Left cardiac atrium (tissue), 4 donors: ENCODE measurements at places on chromosomes 5 and 9. TPM values are rescaled to one million over a fixed set of nuclear protein-coding genes. Genes with fewer than 3 reads are reported as not detected.

- no peak for DNase-seq
These were observed 5.7 kb downstream of the BRD3OS start for GRCh38 chr9:134030821-134031470.

GRCh38 chr5:5219541-5219940 lies 79.4 kb downstream of the ADAMTS16 start:
- no peak for DNase-seq

DNA sequence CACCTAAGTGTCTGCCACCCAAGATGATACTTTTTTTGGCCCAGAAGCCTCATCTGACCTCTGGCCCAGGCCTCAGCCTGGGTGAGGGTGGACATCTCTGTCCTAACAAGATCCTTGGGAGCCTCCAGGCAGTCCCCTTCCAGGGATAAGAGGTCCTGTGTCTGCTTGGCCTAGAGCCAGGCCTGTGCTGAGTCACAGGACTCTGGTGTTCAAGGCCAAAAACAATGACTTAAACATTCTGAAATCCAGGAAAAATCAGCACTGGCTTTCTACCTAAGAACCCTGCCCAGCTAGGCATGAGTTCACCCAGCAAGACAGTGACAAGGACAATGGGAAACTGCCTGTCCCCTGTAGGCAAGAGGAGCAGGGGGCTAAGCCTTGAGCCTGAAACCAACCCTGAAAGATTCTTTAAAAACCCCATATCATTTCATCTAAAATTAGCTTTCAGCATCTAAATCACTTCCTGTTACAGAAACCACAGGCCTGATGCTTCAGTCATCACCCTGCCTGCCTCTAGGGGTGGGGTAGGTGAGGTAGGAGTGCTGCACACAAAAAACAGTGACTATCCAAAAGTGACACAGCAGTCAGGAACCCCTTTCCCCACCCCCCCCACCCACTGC lies 29.9 kb downstream of the CSF2 start:
- DNase-seq, result peak; percentile 90

GRCh38 chr5:6188976-6189375 lies 189.4 kb downstream of the MED10 start:
- no peak for DNase-seq

DNA sequence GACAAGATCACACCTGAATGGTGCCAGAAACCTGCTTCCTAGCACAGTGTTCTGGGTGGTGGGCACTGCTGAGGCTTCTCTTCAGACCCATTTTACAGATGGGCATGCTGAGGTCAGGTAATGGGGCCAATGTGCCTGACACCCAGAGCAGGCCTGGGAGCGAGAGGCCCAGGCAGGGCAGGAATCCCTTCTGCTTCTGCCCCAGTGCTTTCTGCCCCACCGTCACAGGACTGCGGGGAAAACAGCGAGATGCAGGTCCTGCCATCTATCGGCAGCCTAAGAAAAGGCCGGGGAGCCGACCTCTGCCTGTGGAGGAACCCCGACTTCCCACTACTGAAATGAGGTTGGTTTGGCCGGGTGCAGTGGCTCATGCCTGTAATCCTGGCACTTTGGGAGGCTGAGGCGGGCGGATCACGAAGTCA lies 22.8 kb upstream of the RNU6ATAC start:
- DNase-seq, result peak; percentile 12

GRCh38 chr5:36880761-36881160 lies 4.2 kb downstream of the NIPBL start:
- DNase-seq, result no peak

GRCh38 chr5:124512952-124513632 lies 233.3 kb downstream of the ZNF608 start:
- no peak for DNase-seq

DNA sequence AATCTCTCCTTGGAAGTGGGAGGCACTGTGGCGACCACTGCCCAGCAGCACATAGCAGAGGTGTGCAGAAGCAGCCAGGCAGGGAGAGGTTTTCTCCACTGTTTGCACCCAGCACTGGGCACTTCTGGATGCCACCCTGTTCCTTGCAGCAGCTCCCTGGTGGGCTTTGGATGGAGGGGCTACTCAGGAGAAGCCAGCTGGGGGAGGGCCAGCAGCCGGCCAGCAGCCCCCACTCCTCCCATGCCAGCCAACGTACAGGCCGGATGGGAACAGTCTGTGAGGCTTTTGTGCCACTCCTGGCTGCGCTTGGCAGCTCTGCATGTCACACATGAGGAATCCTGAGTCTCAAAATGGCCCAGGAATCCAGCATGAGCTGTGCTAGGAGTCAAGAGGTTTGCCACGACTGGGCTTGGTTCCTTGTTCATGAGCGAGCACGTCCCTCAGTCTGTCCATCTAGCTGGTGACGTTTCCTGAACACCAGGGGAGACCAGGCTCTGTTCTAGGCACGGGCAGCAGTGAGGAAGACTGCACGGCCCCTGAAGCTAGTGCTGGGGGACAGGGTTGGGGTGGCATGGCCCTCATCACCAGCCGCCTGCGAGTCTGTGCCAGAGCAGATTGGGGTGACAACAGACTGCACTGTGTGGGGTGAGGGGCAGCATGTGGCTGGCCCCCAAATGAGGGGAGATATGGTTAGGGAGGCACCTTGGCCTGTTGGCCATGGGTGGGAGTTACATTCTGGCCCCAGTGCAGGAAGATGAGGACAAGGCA lies 10.1 kb downstream of the PHF2 start:
- peak; percentile 26 for DNase-seq

DNA sequence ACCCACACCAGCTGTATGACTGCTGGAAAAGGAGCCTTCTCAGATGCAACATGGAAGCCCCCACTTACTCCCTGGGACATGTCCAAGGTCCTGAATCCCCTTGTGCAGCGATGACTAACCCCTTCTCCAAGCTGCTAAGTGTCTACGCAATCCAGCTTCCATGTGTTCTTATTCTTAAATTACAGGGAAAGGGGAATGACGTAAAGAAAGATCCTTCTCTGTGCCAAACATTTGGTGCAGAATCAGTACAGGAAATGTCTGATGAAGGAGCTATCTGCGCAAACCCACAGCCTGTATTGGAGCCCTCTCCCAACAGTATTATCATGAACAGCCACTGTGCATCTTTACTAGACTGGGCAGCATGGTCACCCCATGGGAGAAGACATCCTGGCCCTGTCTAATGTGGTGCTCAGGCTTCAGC lies 183.2 kb downstream of the FRMD3 start:
- DNase-seq, result peak; percentile 37

DNA sequence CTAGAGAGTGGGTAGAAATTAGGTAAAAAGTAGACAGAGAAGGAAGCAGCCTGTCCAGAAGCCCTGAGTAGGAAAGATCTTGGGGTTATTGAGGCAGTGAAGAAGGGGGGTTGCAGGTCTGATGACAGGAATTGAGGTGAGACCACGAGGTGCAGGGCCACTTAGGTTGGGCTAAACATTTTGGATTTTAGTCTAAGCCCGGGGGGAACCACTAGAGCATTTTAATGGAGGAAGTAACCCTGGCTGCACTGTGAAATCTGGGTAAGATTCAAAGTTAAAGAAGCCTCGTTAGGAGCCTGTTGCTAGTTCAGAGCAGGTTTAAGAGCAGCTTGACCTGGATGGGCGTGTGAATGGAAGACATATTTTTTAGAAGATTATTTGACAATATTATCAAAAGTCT lies 38.3 kb downstream of the MAP3K1 start:
- no peak for DNase-seq

DNA sequence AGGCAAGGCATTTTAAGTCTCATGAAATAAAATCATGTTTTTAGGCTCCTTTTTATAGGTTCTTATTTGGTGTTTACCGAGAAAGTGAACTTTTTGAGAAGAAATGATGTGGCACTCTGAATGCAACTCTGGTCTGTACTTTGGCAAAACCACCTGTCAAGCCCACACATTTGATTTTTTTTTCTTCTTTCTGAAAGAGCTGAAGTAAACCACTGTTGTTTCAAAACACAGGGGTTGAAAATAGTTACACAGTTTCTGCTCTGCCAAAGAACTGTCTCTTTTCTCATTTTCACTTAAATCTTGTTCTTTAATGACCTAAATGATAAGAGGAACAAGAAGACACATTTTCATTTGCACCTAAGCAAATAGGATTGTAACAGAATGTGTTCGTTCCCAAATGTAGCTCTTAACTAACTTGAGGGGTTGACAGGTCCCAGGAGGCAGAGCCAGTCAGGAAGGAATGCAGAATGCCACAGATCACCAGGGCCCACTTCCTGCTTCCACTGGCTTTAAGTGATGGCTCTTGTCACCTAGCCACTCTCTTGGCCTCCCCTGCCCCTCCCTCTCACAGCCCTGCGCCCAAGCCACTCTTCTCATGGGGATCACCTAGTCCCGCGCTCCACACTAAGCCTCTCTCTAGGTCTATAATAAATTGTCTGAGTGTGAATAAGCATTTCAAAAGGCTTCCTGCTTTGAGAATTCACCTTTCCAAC lies 47.3 kb downstream of the MED27 start:
- no peak for DNase-seq

GRCh38 chr9:20610591-20610990 lies 11.7 kb downstream of the MLLT3 start:
- no peak for DNase-seq

DNA sequence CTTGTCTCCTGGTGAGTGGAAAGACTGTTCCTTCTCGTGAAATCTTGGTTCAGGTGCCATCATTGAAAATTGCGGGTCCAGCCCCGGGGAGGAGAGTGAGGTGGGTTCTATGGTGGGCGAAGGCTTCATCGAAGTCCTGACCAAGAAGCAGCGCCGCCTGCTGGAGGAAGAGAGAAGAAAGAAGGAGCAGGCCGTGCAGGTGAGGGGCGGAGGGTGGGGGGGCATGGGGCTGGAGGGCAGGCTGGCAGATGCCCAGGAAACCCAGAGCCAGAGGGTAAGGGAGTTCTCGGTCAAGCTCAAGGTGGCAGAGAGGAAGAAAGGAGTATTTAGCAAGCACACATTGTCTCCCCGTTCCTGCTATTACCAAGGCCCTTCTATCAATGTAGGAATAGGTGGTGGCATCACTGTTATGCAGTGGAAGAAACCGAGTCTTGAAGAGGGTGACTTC lies 24.3 kb upstream of the POMT1 start:
- peak; percentile 55 for DNase-seq

DNA sequence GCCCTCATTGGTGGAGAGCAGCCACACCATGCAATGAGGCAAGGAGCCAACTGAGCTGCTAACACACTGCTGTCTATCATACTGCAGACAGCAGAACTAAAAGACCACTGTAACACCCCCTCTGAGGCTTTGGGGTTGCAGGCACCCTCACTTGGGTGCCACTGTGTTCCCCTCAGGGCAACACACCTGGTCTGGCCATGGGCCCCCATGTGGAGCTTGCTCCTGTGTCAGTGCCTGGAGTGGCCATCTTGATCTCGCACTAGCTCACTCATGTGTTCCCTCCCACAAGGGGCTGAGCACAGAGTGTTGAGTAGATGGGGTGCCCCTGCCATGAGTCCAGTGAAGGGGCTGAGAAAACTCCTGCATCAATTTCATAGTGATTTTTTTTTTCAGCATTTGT lies 532.4 kb upstream of the FTMT start:
- DNase-seq, result no peak

GRCh38 chr9:31275419-31275818 lies 1109.0 kb upstream of the ACO1 start:
- no peak for DNase-seq

DNA sequence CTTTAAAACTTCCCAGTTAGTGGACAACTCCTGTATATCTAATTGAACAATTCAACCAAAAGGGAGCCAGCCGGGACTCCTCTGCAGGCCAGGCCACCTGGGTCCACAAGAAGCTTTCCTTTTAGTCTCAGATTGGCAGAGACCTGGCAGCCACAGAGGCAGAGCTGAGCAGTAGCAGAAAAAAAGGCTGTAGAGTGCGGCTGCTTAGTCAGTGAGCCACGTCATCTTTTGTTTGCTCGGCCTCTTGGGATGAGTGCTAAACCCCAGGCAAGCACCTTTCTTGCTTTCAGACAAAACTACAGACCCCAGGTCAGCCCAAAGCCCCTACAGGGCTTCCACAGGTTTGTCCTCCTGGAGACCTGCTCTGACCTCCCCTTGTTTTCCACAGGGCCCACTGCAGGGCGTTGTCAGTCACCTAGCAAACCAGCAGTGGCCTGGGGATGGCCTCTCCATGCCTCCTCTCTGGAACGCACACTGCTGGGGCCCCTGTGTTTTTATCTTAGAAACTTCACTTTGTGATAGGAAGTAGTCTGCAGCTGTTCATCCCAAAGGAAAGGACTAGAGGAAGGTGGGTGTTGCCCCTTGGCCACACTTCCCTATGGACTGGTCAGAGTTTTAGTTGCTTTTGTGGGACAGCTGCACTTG lies 49.9 kb downstream of the SHB start:
- DNase-seq, result peak; percentile 38

GRCh38 chr5:110768138-110768860 lies 29.5 kb downstream of the SLC25A46 start:
- DNase-seq, result no peak

DNA sequence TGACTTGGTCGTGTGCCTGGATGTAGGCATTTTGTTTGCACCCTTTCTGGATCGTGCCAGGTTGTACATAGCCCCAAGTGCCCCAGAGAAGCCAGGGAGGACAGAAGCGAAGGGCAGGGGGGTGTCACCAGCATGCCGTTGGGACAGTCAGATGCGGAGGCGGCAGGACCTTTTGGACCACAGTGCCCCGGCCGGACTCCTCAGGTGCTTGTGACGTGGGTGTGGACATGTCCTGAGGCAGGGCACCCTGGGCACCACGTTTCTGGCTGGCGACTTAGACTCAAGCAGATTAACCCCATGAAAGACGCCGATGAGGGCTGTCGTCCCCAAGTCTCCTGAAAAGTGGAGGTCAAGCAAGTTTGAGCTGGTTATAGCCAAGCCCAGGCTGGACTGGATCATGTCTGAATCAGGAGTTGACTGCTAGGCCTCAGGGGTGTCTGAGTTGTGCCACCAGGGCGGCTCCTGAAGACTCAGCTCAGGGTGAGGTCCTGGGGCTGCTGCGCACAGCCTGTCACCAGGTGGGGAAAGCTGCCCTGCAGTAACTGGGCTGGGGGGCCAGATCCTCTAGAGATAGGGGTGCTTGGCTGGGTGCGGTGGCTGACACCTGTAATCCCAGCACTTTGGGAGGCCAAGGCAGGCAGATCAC lies 42.0 kb downstream of the HABP4 start:
- no peak for DNase-seq

Gene CCL27
- total RNA-seq, result not detected

Gene MEF2C
- 53.7 TPM for total RNA-seq

Gene FAM13B
- total RNA-seq, result 28.1 TPM

Gene RAPGEF1
- 108 TPM for total RNA-seq

Gene ABLIM3
- total RNA-seq, result 106 TPM

Gene HK3
- 16.8 TPM for total RNA-seq

Gene MYORG
- total RNA-seq, result 5.5 TPM

Gene EGFLAM
- 10.5 TPM for total RNA-seq

Gene FOXD4
- not detected for total RNA-seq

Gene AHRR
- 1.9 TPM for total RNA-seq

Gene BICD2
- total RNA-seq, result 31.0 TPM
